ENCODE measurements at places on chromosomes 3 and 15.

DNA sequence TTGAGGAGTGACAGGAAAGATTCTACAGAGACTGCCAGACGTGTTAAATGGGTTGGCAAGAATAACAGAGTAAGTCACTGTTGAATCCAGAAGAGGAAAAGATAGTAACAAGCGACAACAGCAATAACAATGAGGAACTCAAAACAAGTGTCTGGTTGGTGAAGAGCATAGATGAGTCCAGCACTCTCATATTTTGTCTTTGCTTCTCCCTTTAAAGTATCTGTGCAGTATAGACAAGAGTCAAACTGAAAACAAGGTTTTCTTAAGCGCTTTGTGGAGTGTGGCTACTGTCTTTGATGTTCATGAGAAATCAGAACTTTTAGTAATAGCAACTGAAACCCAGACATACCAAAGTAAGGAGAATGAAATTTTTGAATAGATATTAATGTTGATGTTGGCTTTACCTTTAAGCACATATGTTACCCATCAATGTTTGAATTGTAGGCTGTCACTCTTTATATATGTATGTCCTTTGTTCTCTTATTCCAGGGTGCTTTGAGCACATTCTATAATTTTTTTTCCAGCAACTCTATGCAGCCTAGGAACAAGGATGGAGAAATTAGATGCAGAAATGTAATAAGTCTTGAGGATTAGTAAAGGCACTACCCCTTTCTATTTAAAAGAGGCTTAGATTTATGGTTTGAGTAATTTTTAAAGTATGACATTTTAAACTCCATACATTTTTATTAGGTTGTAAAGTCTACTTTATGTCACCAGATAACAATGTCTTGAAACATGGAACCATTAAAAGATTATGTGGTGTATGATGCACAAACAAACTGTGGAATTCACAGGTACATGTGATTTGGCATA, 185.5 kb downstream of the NFKBIZ start:
- no peak for DNase-seq

DNA sequence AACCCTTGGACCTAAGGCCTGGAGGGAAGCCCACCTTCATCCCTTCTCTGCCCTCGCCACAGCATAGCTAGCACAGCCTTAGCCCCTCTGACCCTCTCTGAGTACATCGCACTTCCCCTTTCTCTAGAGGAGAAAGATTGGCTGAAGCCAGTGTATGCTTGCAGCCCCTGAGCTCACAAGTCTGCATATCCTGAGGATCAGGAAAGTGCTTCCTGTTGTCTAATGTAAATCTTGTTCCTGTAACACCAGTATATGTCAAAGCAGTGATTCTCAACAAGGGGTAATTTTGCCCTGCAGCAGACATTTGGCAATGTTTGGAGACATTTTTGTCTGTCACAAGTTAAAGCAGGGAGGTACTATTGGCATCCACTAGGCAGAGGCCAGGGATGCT, 2.2 kb upstream of the PRKCD start:
- no peak for DNase-seq

DNA sequence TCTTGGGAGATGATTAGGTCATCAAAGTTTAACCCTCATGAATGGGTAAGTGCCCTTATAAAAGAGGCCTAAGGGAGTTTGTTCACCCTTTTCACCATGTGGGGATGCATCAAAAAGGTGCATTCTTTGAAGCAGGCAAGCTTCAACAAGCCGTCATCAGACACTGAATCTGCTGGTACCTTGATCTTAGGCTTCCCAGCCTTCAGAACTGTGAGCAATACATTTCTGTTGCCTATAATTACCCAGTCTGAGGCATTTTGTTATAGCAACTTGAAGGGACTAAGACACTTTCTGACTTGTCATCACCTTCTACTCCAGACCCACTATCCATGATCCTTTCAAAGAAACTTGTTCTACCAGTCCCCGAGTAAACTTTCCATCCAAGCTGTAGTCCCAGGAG, 44.6 kb upstream of the LRRC58 start:
- no peak for DNase-seq

DNA sequence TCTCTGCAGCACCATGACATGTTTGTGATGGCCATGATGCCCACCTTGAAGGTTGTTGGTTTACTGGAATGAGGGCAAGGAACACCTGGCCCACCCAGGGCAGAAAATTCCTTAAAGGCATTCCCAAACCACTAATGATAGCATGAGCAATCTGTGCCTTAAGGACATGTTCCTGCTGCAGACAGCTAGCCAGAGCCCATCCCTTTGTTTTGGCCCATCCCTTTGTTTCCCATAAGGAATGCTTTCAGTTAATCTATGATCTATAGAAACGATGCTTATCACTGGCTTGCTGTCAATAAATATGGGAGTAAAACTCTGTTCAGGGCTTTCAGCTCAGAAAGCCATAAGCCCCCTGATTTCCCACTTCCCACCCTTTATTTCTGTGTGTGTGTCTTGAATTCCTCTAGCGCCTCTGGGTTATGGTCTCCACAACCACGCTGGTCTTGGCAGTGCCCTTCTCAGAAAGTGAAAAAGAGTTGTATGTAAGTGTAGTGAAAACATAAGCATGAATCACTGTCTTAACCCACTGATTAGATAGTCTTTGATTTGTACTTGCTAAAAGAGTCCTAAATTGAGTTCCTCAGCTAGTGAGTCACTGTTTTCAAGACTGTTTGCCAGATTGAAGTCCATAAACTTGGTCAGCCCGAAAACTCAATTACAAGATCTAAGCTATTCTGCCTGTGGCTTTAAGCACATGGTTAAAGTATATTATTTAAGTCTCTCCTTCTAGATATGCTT, 19.0 kb upstream of the CCR2 start:
- DNase-seq: no peak
